Cortex of kidney (tissue), 1 donor: ENCODE measurements at places on chromosomes 4 and X.

- DNase-seq: no peak
Observed at GRCh38 chr4:157080605-157081004, 4.7 kb downstream of the GLRB start.

DNA sequence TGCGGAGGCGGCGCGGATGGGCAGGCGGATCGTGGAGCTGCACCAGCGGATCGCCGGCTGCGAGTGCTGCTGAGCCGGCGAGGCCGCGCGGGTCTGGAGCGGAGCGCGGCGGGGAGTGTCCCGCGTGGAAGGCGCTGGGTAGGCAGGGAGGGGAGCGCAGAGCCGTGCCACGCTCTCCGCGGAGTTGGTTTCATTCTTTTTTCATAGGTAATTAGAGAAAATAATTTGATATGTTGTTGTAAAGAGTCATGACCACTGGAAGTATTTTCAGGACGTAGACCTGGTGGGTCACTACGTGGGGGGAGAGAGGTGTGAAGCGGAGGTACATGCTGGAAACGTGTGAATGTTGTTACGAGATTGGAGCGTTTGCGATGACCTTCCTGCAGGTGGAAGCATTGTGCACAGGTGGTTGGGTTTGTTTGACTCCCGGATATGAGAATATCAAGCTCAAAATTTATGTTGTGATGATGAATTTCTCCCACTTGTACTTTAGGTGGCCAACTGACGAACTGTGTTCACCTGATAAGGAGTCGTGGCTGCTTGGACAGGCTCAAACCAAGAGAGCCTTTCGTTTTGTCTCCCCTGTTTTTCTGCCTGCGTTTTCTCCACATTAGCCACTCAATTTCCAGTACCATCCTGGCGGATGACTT is 19.1 kb upstream of the S100P start:
- DNase-seq: no peak

DNA sequence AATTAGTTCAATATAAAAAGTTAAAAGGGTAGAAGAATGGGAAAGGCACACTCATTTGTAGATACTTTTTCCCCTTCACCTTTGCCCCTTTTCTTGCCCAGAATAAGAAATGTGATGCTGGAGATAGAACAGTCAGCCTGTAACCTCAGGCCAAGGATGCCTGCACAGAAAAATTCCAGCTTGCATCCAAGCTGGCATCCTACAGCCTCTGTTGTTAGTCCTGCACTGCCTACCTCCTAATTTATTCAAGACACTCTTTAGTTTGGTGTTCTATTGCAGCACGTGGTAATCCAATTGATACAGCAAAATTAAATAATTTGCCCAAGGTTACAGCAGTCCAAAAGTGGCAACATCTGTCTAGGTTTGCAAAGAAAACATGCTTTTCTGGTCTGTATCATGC is 9.7 kb upstream of the USO1 start:
- DNase-seq: no peak

GRCh38 chr4:142354794-142355420 is 491.2 kb downstream of the INPP4B start:
- no peak for DNase-seq

DNA sequence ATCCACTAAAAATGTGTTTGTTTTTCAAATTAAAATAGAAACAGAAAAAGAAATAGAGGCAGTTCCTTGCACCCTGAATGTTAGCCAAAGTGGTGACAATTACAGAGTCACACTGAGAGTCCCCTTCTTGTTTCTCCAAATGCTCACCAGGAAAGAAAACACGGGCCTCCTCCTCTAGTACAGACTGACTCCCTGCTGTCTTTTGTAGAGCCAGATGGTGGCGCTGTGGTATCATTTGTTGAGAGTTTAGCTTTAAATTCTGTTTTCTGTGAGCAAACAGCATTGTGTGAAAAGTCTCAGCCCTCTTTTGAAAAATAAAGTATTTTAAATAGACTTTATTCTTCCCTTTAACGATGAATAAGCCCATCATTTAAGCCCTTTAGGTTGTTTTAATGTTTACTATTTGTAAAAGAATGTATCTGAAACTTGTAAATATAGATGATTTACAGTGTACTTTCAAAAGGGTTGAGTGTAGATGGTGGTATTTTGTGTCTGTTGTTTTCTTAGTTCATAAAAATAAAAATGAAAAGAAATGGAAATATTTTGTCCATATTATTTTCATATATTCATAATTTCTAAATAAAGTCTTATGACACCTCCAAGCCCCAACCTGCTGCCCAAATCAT is 36.9 kb upstream of the ATOH1 start:
- no peak for DNase-seq

DNA sequence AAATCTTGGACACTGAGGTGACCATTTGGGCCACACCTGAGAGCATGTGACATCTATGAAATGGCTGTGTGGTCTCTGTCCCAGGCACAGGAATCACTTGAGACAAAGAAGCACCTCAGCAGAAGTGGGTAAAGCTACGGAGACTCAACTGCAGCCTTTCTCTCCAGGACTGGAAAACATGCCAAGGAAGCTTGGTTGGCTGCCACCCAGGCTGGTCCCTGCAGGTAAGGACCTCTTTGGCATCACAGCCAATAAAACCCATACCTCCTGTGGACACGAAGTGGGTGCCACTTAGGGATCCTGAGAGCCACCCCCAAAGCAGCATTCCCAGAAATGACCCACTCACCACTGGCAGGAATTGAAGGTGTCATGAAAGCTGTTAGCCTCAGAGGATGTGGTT is 74.6 kb downstream of the LEF1 start:
- no peak for DNase-seq

GRCh38 chrX:95076449-95076848 is 1402.4 kb downstream of the FAM133A start:
- no peak for DNase-seq

DNA sequence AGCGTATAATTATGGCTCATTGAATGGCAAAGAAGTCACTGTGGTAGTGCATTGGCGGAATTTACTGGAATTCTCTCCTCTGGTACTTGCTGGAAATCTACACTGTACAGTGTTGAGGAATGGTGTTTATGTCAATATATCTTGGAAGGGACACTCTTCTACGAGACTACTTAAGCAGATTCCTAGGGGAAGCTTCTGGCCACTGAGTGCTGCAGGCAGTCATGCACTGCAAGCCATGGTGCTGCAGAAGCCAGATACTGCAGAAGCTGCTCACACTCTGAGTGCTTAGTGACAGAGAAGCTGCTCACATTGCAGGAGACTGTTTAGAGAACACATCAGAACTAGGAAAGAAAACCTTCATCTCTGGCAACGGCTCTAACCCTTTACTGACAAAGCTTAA is 725.0 kb downstream of the CCSER1 start:
- no peak for DNase-seq

- no peak for DNase-seq
Observed at GRCh38 chrX:115257711-115258110, 23.8 kb upstream of the LRCH2 start.

- no peak for DNase-seq
Observed at GRCh38 chrX:149908308-149908707, 21.1 kb upstream of the HSFX4 start.
